ENCODE measurements at places on chromosomes 4 and X.

DNA sequence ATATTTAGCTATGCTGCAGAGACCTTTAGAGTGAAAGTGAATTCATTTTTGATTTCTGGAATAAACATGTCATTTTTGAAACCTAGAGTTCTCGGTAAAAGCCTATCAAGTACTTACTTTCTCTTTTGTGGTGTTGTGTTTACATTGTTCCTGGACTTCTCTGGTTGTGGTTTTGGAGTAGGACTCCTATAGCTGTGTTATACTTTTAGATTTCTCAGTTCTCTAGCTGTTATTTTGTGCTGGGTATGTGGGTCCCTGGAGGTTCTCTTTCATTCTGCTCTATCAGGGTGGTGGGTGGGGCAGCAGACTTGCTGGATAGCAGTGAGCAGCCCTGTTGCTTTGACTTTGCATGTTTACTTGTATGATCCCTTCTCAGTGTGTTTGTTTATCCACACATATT, 25.6 kb upstream of the MSMO1 start:
- no peak for DNase-seq

DNA sequence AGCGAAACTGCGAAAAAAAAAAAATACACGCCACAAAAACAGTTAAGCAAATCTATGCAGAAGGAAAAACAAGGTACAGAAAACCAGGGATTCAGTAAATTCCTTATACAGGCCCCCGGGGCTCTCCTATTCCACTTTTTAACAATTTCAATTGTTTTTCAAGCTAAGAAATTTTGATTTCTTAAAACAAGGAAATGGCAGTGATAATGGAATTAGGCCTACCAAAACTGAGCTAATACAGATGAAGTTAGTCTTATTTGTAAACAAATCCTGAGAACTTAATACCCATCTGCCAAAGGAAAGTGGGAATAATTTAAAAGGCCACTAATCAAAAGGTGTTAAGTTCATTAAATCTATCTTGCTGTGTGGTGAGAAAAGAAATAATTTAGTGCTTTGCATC, 269.3 kb downstream of the CHIC1 start:
- no peak for DNase-seq

DNA sequence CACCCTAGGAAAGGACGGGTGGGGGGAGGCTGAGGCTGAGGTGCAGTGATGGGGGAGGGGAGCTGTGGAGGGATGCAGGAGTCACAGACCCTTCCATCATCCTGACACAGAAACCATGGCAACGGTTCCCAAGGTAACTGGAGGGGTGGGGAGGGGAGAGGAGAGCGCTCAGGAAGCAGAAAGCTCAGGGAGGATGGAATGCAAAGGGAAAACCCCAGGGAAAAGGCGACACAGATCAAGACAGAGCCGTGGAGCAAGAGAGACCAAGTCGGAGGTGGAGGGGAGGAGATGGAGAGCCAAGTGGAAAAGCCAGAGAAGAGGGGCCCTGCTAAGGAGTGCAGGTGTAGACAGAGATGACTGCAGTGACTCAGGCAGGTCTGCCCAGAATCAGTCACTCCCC, 14.5 kb downstream of the L1CAM start:
- DNase-seq, result no peak

GRCh38 chr4:16659079-16659478, 239.4 kb downstream of the LDB2 start:
- no peak for DNase-seq

DNA sequence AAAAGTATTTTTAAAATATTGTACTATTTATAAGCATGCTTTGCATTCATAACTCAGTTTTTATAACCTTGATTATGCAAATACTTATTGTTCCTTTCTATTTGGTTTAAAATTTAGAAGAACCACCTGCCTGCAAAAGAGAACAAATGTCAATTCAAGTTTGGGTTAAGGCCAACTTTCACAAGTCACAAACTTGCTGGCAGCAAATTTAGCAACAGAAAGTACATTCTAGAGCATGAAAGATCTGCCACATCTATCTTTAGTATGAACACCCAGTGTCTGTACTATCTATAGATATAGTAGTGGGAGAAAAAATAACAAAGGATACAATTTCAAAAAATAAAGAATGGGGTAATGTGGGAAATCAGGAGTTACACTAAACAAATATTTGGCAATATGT, 1014.2 kb downstream of the C4orf33 start:
- no peak for DNase-seq

DNA sequence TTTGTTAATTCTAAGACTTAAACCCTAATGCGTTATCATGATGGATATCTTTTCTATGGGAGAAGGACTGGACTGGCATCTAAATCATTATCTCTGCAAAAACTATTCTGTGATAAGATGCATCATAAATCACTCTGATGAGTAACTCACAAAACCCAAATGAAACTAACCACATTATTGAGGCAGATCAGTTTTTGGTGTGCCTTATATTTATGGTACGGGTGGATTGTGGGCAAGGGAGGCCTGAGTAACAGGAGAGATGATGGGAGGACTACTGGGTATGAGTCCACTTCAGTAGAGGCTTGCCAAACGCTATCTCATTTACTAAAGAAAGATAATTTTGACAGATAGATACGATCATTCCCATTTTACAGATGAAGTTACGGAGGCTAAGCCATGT, 66.4 kb upstream of the GUCY1A1 start:
- DNase-seq, result no peak

DNA sequence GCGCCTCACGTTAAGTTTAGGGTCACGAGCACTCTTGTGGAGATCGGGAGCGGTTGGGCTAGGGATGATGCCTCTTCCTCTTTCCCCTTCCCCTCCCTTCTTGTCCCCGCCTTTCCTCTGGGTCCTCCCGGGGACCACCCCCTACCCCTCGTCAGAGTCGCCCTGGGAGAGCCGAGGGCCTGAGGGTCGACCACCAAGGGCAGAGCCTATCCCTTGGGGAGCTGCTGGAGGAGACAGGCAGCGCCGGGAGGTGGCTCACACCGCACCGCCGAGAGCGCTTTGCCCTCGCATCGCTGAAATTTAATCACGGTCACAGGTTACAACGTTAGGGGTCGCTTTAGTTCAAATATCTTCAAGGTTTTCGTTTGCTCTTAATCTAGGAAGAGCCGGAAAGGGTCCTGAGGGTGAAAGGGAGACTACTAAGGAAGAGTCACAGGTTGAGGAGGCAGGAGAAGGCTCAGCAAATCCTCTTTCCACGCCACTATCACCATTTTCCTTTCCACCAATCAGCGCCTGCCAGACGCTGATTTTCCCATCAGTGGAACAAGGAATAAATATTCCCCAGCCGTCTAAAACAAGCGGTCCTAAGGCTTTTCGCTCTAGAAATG, 528 bp upstream of the SNCA start:
- no peak for DNase-seq

GRCh38 chrX:14496674-14497073, 32.7 kb upstream of the GLRA2 start:
- no peak for DNase-seq

GRCh38 chr4:8270912-8271815, 1.6 kb downstream of the HTRA3 start:
- no peak for DNase-seq

DNA sequence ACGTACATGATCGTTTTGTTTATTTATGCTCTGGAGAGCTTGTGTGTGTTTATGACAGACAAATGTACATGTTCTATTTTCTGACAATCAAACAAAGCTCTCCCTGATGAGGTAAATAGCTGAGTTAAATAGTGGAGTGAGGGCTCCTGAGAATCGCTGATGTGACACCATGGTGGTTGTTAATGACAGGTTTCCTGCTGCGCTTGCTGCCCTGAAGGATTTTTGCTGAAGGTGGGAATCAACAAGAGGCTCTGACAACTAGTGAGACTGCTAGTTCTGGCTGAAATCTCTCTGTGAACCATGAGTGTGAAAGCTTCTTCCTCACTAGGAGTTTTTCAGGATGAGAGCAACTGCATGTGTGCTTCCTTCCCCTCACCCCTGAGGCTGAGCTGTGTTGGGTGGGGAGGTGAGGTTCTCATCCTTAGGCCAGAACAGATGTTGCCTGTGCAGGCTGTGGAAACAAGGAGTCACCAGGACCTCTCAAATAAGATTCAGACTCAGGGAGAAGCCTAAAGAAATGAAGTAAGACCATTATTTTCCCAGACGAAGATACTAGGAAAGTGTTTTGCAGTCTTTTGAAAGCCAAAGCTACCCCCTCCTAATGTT, 173.4 kb upstream of the JADE1 start:
- DNase-seq, result no peak

GRCh38 chr4:31968842-31969241, 1248.7 kb downstream of the PCDH7 start:
- DNase-seq, result no peak

- no peak for DNase-seq
These were observed 58.0 kb upstream of the XIAP start for GRCh38 chrX:123801901-123802300.

- DNase-seq, result no peak
These were observed 180.8 kb upstream of the ANXA3 start for GRCh38 chr4:78370631-78371372.

- DNase-seq, result no peak
These were observed 74.8 kb upstream of the SLC34A2 start for GRCh38 chr4:25580633-25581467.

- DNase-seq, result no peak
These were observed 7.2 kb downstream of the HTR2C start for GRCh38 chrX:114591121-114591520.

- no peak for DNase-seq
These were observed 66.1 kb upstream of the HGFAC start for GRCh38 chr4:3375688-3376087.

DNA sequence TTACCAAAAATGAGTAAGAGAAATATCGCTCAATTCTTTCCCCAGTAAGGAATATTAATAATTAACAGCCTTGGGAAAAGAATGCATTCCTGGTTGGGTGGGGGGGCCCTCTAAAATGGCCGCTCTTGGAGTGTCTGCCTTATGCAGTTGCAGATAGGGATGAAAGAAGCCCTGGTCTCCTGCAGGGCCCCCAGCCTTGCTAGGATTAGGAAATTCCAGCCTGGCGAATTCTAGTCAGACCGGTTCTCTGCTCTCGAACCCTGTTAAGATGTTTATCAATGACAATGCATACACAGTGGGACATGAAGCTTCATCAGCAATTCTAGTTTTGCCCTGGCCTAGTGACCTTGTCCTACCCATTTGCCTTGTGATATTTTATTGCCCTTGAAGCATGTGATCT, 1047.7 kb upstream of the GRID2 start:
- no peak for DNase-seq

DNA sequence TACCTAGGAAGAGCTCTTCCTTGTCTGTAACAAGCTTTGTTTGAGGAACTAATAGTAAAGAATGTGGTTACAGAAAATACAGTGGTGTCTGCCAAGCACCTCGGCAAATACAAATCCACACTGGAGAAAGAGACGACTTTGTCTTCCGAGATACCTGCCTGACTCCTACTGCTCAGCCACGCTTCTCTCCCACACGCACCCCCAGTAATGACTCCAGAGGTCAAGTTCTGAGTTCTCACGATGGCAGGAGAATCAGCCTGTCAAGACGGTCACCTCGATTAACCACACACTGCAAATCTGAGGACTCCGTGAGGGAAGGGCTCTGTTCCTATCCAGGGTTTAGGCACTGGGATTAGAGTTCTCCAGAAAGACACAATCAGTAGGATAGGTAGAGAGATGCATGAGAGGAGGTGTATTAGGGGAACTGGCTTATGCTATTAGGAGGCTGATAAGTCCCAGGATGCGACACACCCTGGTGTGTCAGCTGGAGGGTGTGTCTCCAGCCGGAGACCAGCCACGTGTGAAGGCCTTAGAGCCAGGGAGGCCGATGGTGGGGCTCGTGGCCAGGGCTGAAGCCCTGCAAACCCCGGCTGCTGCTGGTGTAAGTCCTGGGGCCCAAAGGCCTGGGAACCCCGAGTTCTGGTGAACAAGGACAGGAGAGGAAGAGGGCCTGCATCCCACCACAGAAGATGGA, 8.4 kb upstream of the TRIML2 start:
- DNase-seq, result no peak

DNA sequence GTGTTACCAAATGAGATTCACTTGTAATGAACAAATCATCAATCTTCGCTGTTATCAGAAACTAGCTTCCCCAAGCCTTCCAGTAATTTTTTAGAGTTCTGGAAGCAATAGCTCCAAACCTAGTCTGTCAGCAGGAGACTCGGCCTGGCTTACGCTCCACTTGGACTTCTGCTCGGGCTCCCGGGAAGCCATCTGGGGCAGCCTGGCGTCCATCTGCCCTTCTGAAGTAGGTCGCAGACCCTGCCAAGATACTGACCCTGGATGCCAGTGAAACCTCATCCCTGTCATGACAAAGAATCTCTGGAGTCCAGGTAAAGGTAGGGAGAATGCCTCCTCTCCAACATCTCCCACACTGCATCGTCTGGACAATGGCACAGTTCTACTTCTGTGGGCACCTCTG, 493.8 kb upstream of the ZFP42 start:
- DNase-seq, result no peak

DNA sequence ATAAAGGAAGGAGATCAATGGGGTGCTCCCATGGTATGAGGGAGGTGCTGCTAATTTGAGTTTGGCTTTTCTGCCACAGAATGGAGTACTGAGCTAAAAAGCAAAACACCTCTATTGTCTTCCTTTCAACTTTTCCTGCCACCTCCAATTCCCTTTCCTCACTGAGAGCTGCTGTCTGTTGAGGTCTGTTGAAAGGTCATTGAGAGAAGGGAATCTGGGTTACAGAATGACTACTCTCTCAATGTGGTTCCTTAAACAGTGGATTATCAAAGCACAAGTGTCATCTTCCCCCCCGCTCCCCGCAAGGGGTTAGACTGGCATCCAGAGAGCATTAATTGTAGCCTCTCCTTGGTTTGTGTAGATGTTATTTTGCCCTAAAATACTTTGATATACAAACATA, 10.7 kb downstream of the USP9X start:
- no peak for DNase-seq

- no peak for DNase-seq
These were observed 225.7 kb downstream of the GRID2 start for GRCh38 chr4:92529510-92529909.

DNA sequence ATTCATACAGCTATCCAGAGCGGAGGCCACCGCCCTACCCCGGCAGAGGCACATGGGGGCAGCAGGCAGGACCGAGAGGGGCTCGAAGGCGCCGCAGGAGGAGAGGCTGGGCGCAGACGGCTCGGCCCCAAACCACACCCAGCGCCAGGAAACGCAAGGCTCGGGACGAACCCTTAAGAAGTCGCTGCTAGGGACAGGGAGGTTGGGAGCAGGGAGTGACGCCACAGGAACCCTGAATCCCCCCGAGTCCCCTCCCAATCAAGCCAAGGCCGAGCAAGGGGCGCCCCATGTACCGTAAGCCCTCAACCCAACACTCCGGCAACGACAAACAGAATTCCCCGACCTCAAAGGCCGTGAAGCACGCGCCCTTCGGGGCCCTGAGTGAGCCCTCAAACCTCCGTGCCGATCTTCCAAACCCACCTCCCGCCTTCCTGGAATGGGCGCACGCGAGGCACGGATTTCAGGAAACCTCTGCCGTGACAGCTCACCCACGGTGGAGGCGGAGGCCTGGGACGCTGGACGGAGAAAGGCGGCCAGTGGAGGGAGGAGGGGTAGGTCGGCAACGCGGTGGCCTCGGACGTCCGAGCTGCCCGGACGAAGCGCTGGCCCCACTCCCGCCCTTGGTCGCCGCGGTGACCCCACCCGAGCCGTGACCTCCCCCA, 1.8 kb downstream of the ZFYVE28 start:
- DNase-seq, result no peak

GRCh38 chr4:107317611-107318010, 281.5 kb upstream of the DKK2 start:
- DNase-seq, result no peak

GRCh38 chr4:85884251-85884650, 409.3 kb downstream of the ARHGAP24 start:
- no peak for DNase-seq

Measured in vagina (tissue), 2 donors.